Activated naive CD4-positive, alpha-beta T cell (primary cell): ENCODE measurements at places on chromosomes 12 and 14.
A peak's percentile ranks its signal among the peaks of the same experiment; 100 is the strongest.

DNA sequence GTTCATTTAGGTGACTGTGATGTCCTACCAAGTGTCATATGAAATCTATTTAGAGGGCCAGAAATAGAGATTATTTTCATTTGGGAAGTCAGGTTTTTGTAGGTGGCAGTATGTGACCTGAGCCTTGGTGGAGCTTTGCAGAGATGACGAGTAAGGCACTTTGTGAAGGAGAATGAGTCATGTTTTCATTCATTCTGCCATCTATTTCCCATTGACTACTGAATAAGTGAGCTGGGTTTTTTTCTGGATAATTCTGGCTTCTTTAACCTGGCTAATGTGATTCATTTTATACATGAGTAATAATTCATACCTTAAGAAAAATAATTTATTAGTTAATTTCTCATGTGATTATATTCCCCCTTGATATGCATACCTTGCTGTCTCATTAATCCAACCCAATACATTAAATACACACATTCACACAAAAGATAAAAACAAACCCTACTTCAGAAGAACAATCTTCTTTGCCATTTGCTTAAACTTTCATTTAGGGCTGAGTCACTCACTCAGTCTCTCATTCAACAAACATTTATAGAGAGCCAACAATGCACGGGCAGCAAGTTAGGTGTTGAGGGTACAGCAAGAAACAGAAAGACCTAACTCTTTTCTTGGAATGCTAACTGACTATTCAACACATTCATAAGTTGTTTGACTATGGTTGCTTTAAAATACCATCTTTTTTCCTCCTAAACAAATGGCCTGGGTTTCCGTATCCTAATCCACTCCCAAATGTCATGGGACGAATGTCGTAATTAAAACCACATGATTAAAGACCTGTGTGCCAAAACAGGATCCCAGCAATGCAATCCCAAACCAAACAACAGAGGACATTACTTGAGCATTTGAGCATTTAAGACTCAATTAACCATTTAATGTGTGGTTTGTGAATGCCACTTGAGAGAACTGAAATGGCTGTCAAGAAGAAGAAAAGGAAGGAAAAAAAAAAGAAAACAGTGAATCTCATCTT, 78.0 kb downstream of the KITLG start:
- no peak for DNase-seq

DNA sequence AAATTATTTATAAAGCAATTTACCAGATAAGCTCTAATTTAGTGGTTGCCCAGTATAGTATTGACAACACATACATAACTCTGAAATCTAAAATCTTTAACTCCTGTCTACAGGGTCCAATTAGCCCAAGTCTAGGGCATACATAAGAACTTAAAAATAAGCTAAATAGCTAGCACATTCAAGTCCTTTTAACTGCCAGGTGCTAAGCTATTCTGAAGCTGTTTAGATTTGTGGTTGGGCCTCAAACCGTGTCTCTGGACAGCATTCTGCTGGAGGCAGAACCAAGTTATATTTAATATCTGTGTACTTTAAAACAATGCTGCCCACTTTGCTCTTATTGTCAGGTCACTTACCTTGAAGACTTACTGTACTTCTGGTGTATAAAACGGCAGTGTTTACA, 19.0 kb downstream of the RPS6KA5 start:
- no peak for DNase-seq

GRCh38 chr12:2023365-2023764, 19.1 kb upstream of the DCP1B start:
- DNase-seq, result no peak

DNA sequence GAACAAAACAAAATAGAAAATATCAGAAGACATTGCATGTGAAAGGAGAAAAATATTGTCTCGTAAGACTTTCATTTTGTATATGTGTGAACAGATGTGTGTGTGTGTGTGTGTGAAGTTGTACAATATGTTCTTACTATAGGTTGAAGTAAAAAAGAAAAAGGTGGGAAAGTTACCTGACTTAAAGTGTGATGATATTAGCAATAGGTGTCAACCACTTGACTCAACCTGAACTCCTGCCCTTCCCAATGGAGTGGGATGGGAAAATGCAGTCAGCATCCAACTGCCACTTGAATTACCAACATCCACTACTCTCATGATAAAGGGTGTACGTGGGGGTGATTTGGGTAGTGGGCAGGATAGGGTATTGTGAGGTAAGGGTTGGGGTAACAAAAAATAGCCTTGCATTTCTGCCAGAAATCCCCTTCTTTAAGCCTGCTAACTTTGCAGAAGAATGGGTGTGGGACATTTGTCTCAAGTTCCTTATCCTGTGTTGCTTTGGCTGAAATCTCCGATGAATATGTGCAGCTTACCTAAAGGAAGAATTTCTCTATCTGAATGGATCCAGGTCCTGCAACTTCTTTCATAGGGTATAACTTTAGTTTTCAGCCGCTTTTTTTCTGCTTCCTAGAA, 181.6 kb downstream of the CHST11 start:
- no peak for DNase-seq

GRCh38 chr14:64719601-64720000, 15.4 kb downstream of the PLEKHG3 start:
- DNase-seq, result no peak

DNA sequence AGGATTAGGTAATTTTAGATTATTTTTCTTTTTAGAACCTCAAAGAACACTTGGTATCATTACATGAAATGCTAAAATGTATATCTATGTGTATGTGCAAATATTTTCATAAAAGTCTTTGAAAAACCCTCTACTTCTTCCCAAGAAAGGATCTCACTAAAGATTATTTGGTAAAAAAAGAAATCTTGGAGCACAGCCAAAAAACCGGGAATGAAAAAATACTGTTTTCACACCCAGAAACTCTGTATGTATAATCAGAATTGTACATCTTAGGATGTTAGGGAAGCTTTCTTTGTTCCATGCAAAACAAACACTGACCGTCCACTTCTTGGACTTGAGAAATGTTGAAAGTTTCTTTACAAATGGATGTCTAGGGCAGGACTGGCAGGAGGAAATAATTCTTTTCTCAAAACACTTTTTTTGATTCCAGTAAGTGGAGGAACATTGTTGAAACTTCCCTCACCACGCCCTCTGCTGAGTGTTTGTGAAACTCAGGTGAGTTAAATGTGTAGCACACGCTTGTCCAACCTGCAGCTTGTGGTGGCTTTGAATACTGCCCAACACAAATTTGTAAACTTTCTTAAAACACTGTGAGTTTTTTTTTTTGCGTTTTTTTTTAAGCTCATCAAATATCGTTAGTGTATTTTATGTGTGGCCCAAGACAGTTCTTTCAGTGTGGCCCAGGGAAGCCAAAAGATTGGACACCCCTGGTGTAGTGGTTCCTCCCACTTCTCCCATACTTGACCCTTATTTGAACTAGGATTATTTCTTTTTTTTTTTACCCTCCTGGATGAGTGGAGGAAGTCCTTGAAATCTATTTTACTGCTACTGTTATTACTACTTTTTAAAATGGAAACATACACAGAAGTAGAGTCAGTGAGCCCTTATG, 26.6 kb downstream of the FBXO34 start:
- DNase-seq, result no peak

- no peak for DNase-seq
Observed at GRCh38 chr12:30144777-30145683, 361.3 kb upstream of the TMTC1 start.

GRCh38 chr14:76863724-76864407, 37.7 kb downstream of the LRRC74A start:
- DNase-seq, result no peak

- no peak for DNase-seq
Observed at GRCh38 chr14:76940021-76940760, 88.3 kb downstream of the IRF2BPL start.

- no peak for DNase-seq
Observed at GRCh38 chr12:127230843-127231260, 1036.1 kb upstream of the TMEM132C start.

GRCh38 chr12:3311027-3311402, 180.0 kb upstream of the PRMT8 start:
- DNase-seq, result no peak

- DNase-seq, result no peak
Observed at GRCh38 chr12:1885599-1886245, 32.7 kb downstream of the CACNA2D4 start.

DNA sequence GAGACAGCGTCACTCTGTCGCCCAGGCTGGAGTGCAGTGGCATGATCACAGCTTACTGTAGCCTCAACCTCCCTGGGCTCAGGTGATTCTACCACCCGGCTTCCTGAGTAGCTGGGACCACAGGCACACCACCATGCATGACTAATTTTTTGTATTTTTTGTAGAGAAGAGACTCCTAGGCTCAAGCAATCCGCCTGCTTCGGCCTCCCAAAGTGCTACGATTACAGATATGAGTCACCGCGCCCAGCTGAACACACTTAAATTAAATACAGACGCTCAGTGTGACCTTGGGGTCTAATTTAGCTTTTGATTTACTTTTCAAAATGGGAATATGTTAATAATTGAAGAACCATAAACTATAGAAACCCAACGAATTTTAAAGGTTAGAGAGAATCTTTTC, 77.2 kb downstream of the C2CD5 start:
- no peak for DNase-seq

GRCh38 chr12:23884909-23885308, 64.6 kb downstream of the SOX5 start:
- DNase-seq, result no peak

DNA sequence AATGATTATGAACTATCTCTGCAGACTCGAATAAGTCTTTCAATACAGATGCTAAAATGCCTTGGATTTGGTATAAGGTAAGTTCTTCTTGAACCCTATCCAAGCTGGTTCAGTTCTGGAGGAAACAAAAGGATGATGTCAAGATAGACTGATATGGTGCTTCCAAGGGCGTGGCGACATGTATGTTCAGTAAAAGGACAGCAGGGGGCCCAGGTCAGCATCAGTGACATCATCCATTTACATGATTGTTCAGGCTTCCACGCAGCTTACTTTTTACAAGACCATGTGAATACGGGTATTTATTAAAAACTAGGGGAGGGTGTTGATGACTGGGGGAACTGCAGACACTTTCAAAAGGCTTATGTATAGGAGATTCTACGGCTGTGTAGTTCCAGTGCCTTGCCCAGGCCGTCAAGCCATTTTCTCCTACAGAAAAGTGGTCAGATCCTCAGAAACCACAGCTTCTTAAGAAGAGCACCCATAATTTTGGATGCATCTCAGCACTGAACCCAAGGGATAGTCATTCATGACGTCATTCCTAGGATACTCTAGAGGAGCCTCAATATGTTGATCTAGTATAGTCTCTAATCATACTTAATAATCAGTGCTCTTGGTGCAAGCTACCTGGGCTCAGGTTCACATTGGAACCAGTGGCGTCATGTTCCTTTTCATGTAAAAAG, 527.7 kb downstream of the FUT8 start:
- DNase-seq, result no peak

- no peak for DNase-seq
Observed at GRCh38 chr14:104265918-104266630, 127.7 kb downstream of the KIF26A start.

DNA sequence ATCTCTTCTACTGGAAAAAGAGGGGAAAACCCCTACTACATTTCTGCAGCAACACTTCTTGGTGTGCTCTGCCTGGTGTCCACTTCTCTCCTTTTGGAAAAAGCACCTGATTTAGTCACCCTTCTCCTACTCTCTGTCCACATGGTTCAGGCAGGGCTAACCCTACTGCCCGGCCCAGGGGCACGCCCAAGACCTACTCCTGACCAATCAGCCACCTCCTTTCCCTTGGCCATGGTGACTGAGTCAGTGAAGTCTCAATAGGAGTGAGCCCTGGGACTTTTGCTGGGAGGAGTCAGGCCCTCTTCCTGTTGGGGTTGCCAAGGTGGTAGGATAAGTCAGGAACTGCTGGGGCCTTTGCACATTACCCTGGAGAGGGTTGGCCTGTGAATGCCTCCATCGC, 52.5 kb upstream of the MYL2 start:
- DNase-seq, result no peak

DNA sequence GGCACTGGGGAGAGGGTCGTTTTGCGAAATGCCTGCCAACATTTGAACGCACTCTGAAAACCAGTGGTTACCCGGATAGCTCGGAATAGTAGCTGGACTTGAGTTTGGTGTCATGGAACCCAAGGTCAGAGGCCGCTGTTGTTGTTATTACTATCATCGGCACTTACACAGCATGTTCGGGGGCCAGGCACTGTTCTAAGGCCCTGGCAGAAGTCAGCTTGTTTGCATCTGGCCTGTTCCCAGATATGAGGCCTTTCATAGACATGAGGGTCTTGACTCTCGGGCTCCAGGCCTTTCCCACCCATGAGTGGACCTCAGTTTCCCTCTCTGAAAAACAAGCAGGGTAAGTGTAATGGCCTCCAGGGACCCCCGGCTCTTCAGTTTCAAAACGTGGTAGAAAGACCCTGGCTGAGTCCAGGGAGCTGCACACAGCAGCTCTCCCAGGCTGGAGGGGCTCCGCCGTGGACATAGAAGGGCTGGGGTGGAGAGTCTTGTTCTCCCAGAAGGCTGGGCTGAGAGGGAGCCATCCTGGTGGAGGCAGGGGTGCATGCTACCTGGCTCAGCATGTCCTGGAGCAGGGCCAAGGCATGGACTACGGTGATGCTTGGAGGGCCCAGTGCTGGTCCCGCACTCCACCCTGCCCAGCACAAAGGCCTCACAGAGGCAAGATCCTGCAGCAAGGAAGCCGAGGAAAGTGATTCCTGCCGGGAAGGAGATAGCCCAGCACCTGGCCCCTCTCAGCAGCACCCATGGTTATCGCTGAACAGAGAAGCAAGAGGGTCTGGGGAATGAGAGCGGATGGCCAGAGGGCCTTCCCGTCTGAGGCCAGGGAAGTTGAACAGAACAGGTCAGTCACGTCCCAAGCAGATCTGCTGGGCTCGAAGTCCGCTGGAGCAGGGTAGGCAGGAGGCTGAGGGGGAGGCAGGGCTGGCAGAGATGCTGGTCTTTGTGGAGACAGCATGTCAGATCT, 63.5 kb upstream of the C14orf180 start:
- DNase-seq, result no peak

DNA sequence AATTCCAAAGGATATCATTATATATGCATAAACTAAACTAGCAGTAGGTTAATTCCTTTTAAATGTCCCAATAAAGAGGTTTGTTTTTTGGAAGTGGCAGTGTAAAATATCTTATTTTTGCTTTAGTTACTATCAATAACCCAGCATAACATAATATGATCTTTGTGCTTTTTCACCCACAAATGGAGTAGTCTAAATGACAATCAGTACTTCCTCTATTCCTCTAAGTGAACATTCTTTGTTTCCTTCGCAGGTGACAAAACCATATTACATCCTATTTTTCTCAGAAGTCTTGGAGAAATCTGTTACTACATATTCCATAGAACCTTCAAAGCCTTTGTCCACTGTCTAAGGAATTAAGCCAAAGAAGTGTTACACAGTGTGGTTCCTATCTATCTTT, 62.5 kb downstream of the MED13L start:
- DNase-seq, result no peak

GRCh38 chr14:61511558-61511948, 183.8 kb upstream of the HIF1A start:
- peak; percentile 6 for DNase-seq

DNA sequence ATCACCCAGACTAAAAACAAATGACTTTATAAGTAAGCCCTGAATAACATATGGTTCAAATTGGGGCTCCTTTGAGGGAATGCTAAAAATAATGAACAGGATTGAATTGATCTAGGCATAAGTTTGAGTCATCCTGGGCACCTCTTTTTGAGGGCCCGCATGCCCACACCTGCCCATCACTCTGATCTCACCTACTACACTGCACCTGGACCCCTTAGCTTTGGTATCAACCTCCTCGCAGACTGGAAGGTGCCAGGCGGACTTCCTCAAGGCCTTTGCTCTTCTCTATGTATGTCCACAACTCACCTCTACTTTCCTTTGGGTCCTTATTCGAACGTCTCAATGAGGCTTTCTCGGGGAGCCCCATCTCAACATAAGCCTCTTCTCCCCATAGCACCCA, 17.2 kb downstream of the NTN4 start:
- DNase-seq, result no peak
